ENCODE measurements at places on chromosomes 1 and 21. TPM values are rescaled to one million over a fixed set of nuclear protein-coding genes. Genes with fewer than 3 reads are reported as not detected.

The HUNK gene
- 3.1 TPM for total RNA-seq

The OR2L2 gene
- total RNA-seq = 8.9 TPM

The DMRTA2 gene
- 0.24 TPM for total RNA-seq

The OR2T4 gene
- not detected for total RNA-seq

The ANGPTL1 gene
- 306 TPM for total RNA-seq

The RPE65 gene
- 10.1 TPM for total RNA-seq

The SPRR2A gene
- not detected for total RNA-seq

The IGSF5 gene
- 2.6 TPM for total RNA-seq

The ZBTB8A gene
- 16.1 TPM for total RNA-seq

The KRTAP11-1 gene
- total RNA-seq = 2.4 TPM

The G0S2 gene
- total RNA-seq = 11.1 TPM

The BCL10 gene
- total RNA-seq = 24.6 TPM
